Uterus (tissue), 4 donors: ENCODE measurements at places on chromosomes 16 and 17.

- no peak for DNase-seq
Observed at GRCh38 chr16:49278944-49279725, 2.5 kb downstream of the CBLN1 start.

GRCh38 chr16:3508736-3509135 lies 7.9 kb downstream of the CLUAP1 start:
- DNase-seq = no peak

DNA sequence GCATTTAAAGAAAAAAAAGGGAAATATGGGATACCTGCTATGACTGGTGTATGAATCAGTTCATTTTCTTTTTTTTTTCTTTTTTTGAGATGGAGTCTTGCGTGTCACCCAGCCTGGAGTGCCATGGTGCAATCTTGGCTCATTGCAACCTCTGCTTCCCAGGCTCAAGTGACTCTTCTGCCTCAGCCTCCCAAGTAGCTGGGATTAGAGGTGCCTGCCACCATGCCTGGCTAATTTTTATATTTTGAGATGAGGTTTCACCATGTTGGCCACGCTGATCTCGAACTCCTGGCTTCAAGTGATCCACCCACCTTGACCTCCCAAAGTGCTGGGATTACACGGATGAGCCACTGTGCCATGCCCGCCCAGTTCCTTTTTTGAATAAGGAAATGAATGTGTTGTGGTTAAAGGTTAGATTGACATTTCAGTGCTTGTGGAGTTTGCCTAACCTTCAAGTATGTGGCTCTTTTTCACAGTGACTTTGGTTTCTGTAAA lies 7.7 kb downstream of the HAPSTR1 start:
- DNase-seq = no peak

GRCh38 chr16:48323783-48324775 lies 61.1 kb downstream of the SIAH1 start:
- no peak for DNase-seq

DNA sequence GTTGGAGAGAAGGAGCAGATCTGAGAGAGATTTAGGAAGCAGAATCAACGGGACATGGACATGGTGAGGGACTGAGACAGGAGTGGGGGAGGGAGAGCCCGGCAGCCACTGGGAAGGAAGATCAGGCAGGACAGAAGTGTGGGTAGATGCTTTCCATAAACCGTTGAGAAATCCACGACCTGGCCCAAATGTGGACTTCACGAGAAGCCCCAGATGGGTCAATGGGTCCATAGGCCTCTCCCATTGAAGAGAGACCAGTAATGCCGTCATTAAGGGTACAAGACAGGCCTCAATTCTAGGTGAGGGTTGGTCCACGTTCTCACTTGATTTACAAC lies 530 bp upstream of the CCL22 start:
- DNase-seq = no peak

DNA sequence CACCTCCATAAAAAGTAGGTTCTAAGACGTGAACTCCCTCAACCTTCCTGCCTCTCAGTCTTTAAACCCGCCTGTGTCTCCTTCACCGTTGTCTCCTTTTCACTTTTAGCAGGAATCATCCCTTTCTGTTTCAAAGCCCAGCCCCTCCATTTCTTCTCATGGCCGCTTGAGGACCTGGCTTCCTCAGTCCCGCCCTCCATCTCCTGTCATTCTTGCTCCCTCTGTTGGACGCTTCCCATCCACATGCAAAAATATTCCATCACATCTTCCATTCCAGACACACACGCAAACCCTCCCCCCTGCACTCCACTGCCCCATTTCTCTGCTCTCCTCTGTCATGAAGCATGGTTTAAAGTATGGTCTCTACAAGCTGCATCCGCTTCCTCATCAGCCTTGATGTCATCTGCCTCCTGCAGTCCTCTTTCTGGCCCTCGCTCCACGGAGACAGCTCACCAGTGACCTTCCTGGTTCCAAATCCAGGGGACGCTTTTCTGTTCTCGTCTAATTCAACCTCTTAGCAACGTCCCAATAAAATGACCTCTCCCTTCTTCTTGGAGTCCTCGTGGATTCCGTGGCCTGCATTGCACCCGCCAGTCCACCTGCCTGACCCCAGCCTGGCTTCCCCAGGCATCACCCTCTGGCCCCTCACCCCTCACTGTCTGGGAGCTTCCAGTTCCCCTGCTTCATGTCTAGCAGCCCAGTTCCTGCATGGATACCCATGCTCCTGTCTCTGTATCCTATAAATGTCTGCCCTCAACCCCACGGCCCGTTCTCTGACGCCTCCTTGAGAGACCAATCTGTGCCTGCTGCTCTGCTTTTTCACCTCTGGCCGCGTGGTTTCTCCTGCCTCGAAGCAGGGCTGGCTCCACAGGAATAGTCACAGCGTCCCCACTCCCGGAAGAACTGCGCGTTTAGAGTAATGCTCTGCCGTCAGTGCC lies 26.2 kb downstream of the ANKRD40 start:
- peak; percentile 57 for DNase-seq

- DNase-seq = peak; percentile 22
Observed at GRCh38 chr17:36072431-36073121, 8.5 kb downstream of the CCL18 start.

GRCh38 chr16:21994856-21995465 lies 6.0 kb downstream of the PDZD9 start:
- no peak for DNase-seq

- peak; percentile 71 for DNase-seq
Observed at GRCh38 chr17:49616601-49617131, 41.0 kb downstream of the NXPH3 start.

GRCh38 chr17:33436321-33436720 lies 143.2 kb upstream of the ASIC2 start:
- no peak for DNase-seq

- no peak for DNase-seq
Observed at GRCh38 chr17:65261152-65261551, 124.0 kb downstream of the RGS9 start.

DNA sequence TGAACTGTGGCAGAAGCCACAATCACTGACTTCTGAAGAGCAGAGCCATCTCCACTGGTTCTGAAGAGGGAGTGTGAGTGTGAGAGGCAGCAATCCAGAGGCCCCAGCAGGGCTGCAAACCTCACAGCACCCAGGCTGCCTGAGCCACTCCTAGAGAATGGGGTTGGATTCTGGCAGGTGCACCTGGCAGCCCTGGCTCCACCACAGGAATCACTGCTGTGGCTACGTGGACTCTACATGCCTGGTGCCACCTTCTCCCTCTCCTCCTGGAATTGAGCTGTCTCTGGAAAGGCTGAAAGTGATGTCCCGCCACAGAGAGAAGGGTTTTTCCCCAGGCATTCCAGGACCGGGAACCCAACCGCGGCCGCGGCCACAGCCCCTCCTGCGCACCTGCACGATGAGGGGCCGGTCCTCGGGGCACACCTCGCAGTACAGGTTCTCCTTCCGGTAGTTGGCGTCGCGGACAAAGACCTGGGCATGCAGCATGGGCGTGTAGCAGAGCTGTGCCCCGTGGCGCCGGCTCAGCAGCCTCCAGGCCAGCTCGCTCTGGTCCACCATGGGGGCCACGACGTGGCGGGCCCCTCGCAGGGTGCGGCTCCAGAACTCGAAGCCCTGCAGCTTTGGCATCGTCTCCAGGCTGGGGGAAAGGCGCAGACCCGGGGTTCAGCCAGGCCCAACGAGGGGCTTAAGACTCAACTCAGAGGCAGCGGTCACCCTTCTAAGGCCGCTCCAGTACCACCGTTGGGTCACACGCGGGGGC lies 991 bp downstream of the DUS1L start:
- DNase-seq = no peak

- DNase-seq = no peak
Observed at GRCh38 chr16:12716658-12717057, 87.0 kb downstream of the CPPED1 start.

- DNase-seq = no peak
Observed at GRCh38 chr17:75697651-75698291, 23.5 kb upstream of the ITGB4 start.

GRCh38 chr17:38917259-38917658 lies 8.2 kb upstream of the LASP1NB start:
- no peak for DNase-seq

DNA sequence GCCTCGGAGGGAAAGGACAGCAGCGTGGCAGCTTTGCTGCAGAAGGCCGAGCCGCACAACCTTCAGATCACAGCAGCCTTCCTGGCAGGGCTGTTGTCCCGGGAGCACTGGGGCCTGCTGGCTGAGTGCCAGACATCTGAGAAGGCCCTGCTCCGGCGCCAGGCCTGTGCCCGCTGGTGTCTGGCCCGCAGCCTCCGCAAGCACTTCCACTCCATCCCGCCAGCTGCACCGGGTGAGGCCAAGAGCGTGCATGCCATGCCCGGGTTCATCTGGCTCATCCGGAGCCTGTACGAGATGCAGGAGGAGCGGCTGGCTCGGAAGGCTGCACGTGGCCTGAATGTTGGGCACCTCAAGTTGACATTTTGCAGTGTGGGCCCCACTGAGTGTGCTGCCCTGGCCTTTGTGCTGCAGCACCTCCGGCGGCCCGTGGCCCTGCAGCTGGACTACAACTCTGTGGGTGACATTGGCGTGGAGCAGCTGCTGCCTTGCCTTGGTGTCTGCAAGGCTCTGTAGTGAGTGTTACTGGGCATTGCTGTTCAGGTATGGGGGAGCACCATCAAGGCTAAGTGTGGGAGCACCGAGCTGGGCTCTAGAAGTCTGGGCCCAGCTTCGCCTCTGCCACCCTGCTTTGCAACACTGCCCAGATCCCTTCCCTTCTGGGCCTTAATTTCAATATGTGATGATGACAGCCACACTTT lies 18.6 kb downstream of the NOD2 start:
- DNase-seq = no peak

DNA sequence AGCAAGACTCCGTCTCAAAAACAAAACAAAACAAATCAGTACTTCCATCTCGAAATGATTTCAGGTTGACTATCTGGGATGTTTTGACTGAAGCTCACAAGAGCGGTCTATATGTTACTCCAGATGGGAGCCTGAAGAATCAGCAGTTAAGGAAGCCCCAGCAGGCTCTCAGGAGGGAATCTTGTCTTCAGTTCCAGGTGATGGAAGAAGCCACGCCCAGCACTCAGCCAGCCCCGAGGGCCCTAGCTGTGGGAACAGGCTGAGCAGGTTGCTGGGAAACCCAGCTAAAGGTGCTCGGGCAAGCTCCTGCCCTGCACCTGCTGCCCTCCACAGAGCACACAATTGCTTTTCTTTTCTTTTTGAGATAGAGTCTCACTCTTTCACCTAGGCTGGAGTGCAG lies 32.4 kb downstream of the WIPI1 start:
- no peak for DNase-seq

- peak; percentile 62 for DNase-seq
Observed at GRCh38 chr17:74276541-74277009, 2.5 kb downstream of the DNAI2 start.

DNA sequence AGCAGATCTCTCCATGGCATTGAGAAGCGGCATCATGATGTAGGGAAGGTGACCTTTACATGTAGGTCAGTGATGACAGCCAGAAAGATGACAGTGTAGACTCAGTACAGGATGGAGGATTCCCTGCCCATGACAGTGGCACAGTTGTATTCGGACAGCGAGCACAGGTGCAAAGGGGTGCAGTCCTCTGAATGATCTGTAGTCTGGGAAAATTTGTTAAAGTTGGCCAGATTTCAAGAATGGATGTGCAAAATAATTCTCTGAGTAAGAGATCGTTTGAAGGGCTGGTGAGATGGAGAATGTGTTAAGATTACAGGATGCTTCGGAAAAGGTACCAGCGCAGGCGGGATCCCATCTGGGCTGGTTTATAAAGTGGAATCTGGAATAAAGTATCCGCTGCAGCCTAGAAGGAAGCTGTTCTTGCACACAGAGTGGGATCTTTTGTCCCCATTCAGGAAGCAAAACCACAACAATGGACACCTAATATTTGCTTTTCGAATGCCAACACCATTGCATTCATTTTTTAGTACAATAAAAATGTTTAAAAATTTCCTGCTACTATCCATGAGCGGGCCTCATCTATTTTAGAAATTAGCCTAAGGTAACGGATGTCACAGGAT lies 101.2 kb downstream of the RPTOR start:
- DNase-seq = no peak

DNA sequence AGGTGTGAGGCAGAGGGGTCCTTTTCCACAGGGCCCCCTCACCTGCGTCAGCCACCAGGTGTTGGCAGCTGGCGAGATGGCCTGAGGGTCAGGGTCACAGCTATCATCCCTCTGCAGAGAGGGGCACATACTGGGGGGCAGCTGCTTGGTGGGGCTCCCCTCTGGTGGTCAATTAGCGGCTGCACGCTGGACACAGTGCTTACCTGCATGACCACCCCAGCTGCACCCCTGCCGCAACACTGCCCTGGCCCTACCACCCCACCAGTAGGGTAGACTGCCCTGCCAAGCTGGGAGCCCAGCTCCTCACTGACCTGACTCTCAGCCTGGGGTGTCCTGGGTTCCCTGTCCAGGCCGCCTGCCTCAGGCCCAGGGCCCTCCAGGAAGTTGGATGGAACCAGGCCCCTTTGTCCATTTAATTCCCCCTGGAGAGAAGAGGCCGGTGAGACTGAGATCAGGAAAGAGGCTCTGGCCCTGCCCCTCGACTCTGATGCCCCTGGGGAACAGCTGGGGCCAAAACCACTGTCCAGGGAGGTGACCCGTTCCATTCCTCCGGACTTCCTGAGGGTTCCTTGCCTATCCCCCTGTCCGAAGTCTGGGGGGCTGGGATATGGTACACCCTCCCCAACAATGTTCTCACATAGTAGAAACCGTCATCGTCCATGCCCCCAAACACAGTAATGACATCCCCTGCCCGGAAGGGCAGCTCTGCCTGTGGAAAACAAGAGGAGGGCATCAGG lies 23.7 kb downstream of the TSPOAP1 start:
- peak; percentile 10 for DNase-seq

DNA sequence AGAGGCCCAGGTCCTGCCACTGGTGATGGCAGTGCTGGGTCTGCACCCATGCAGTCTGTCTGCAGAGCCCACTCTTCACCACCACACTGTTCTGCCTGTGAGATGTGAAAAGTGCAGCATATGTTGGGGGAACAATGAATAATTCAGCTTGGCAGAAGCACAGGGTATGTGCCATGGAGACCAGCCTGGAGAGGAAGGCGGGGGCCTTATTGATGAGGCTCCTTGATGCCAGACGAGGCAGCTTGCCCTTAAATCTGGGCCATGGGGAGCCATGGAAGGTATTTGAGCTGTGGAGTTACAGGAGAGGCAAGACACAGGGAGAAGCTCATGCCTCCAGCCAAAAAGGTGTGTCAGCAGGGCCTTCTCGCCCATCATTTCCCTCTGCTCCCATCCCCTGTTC lies 124.7 kb downstream of the C16orf78 start:
- peak; percentile 8 for DNase-seq

DNA sequence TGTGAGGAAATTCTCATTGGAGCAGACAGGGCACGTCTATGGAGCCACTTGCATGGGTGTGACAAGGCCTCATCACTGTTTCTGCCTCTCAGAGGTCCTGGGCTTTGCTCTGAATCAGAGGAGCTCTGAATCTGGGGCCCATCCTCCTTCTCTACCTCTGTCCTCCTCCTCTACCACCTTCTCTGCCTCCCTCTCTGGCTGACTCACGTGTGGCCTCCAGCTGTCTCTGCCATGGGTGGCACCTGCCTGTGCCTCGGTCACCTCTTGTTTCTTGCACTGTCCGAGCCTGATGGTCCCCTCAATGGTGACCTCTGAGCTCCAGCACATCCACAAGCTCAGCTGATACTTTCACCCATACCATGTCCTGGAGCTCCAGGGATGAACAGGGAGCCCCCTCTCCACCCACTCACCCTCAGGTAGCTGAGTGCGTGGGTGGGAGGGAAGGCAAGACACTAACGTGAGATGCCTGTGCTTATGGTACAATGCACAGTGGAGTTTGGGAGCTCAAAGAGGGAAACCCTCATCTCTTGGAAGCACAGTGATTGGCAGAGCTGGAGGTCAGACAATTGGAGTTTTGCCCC lies 116.4 kb upstream of the CRHR1 start:
- DNase-seq = no peak
